ENCODE measurements at places on chromosomes 2 and 18. TPM values are rescaled to one million over a fixed set of nuclear protein-coding genes. Genes with fewer than 3 reads are reported as not detected.

DNA sequence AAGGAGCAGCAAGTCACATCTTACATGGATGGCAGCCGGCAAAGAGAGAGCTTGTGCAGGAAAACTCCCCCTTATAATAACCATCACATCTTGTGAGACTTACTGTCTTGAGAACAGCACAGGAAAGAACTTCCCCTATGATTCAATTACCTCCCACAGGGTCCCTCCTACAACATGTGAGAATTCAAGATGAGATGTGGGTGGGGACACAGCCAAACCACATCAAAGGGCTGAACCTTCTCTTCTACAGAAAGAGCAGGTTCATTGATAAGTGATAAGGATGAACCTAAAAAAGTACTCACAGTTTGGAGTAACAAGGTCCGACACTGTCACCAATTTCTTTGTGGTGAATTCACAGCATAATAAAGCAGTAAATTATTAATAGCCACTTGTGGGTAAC is 422.2 kb upstream of the FSIP2 start:
- DNase-seq, result no peak

DNA sequence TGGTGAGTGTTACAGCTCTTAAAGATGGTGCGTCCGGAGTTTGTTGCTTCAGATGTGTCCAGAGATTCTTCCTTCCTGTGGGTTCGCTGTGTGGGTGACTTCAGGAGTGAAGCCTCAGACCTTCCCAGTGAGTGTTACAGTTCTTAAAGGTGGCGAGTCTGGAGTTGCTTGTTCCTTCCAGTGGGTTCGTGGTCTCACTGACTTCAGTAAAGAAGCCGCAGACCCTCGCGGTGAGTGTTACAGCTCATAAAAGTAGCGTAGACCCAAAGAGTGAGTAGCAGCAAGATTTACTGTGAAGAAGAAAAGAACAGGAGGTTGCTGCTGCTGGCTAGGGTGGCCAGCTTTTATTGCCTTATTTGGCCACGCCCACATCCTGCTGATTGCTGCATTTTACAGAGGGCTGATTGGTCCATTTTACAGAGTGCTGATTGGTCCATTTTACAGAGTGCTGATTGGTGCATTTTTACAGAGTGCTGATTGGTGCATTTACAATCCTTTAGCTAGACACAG is 34.0 kb upstream of the SPTBN1 start:
- no peak for DNase-seq

- DNase-seq, result peak; percentile 70
Observed at GRCh38 chr2:219656526-219656925, 29.1 kb downstream of the SLC4A3 start.

DNA sequence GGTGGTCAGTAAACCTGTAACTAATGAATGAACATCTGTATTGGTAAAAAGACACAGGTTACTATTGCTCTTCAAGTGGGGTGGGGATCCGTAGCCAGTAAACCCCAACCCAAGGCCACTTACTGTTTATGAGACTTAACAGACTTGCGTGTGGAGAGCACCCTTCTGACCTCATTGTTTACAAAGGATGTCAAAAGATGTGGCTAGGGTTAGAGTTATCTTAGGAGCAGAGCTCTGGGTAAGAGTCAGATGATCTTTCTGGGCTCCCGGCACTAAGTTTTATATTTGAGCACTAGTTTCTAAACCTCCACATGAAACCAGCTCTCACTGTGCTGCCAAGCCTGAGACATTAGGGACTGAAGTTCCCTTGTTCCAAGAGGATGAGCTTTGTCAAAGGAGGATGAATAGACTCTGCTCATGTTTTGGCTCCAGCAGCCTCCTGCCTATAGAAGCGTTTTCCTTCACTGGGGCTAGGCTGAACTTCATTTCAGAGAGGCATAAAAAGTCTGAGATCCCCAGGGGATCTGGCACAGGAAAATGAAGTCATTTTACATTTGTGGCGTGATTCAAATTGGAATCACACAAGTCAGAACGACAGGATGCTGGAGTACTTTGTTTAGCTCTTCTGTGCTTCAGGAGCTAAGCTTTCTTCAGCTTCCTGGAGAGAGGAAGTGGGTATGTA is 403.1 kb upstream of the TRIB2 start:
- no peak for DNase-seq

GRCh38 chr18:63394954-63395353 is 27.3 kb downstream of the VPS4B start:
- DNase-seq, result no peak

Gene FAM136A
- 37.0 TPM for total RNA-seq

Gene CRYBA2
- not detected for total RNA-seq
